ENCODE measurements at places on chromosomes 16 and 17. TPM values are rescaled to one million over a fixed set of nuclear protein-coding genes. Genes with fewer than 3 reads are reported as not detected.
A peak's percentile ranks its signal among the peaks of the same experiment; 100 is the strongest.

GRCh38 chr16:5523829-5524228 lies 426.2 kb upstream of the EEF2KMT start:
- DNase-seq: no peak

DNA sequence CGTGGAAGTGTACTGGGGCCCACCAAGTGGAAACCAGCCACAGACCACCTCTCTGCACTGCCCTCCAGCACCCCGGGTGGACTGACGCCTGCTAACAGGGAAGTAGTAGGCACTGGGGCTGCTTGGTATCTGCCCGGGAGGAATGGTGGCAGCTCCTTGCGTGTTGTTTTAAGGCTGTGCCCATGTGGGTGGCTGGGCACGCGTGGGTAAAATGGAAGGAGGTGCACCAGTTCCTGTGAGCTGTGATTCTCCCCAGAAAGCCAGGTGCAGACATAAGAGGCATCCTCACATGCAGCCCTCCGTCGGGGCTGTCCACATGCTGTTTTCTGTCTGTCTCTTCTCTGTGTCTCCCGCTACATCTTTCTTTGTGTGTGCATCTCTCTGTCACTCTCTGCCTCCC lies 122.3 kb downstream of the ENGASE start:
- no peak for DNase-seq

DNAJC7 gene
- 124 TPM for total RNA-seq

TMEM114 gene
- total RNA-seq: not detected

TPSG1 gene
- not detected for total RNA-seq

GRCh38 chr16:70160821-70161220 lies 12.8 kb upstream of the CLEC18C start:
- no peak for DNase-seq

DNA sequence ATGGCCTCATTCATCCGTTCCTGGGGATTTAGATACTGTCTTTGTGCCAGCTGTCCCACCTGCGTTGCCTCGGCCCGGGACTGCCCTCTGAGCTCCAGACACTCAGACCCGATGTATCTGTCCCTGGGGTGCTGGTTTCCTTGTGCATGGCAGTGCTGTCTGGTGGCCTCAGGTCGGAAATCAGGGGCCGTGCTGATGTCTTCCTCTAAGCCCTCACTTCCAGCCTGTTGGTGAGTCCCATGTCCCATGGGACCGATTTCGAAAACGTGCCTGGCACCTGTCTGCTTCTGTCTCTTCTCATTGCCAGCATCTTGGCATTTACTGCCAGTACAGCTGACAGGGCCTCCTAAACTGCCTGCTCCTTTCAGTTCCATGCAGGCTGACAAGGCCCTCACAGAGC lies 22.1 kb downstream of the NT5M start:
- no peak for DNase-seq

- DNase-seq: no peak
These were observed 527.2 kb downstream of the TMEM114 start for GRCh38 chr16:8063159-8063558.

FGF11 gene
- 11.0 TPM for total RNA-seq

TRIM72 gene
- total RNA-seq: 0.46 TPM

DNA sequence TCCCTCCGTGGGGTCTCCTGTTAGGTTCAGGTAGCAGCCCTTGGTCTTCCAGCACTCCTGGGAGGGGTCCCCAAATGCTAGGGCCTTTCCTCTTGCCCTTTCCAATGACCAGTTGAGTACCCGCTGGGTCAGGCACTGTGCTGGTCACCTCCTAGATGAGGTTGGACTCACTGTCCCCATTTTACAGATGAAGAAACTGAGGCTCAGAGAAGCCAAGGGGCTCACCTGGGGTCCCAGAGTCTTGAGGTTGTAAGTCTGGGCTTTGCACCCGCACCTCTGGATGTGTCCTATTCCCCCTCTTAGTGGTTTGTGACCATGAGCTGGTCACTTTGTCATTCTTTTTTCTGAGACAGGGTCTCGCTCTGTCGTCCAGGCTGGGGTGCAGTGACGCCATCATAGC lies 1.4 kb upstream of the CASKIN1 start:
- no peak for DNase-seq

- DNase-seq: no peak
These were observed 5.2 kb upstream of the RNF135 start for GRCh38 chr17:30965686-30966085.

DNA sequence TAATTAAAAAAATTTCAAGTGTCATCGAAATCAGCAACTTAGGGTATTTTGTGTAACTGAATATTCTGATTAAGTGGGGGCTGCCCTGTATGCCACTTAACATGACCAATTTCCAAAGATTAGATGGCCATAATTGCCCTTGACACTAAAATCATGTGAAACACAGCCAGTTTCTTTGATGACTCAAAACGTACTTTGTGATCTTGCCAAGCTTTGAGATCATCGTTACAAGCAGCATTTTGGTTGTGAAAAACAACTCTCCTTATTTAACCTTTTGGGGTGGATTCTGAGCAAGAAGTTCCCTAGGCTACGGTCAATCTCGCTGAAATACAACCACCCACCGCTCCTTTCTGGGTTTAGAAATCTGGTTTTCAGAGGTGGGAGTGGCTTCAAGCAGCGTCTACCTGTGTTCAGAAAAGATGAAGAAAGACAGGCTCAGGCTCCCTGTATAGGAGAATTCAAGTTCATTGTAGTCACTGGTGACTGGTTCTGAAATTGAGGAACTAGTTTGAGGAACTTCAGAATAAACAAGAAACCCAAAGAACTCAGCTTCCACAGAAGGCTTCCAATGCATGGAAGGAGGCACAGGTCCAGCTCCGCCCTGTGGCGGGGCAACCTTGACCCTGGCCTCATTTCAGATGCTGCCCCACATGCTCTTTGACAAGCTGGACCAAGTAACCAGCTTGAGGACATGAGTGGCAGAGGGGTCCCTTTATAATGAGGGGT lies 9.4 kb downstream of the MAP3K14 start:
- DNase-seq: peak; percentile 77

GRCh38 chr17:39629898-39630297 lies 3.1 kb downstream of the PPP1R1B start:
- no peak for DNase-seq

DNA sequence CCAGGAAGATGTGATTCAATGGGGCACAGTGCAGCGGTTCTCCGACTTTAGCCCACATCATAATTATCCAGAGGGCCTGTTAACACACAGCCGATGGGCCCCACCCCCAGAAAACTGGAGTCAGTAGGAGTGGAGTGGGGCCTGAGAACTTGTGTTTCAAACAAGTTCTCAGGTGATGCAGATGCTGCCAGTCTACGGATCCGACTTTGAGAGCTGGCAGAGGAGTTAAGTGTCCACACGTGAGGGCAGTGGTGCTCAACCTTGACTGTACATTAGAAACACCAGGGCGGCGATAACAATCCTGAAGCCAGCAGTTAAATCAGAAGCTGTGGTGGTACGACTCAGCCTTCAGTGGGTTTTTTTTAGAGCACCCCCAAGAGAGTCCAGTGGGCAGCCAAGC lies 75.0 kb downstream of the GPRC5B start:
- no peak for DNase-seq

DNA sequence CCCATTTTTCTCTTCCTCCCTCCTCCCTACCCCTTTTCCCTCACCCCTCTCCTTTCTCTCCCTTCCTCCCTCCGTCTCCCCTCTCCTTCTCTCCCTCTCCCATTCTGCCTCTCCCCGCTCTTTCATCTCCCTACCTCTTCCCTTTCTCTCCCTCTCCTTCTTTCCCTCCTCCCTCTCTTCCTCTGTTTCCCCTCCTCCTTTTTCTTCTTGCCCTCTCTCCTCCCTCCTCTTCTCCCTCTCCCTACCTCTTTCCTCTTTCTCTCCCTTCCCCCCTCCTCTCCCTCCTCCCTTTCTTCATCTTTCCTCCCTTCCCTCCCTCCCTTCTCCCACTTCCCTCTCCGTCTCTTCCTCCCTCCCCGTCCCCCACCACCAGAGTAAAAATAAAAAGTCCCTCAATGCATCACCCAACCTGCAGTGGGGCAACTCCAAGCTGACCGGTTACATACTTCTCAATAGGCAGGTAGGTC lies 10.4 kb downstream of the CHD9NB start:
- no peak for DNase-seq

DNA sequence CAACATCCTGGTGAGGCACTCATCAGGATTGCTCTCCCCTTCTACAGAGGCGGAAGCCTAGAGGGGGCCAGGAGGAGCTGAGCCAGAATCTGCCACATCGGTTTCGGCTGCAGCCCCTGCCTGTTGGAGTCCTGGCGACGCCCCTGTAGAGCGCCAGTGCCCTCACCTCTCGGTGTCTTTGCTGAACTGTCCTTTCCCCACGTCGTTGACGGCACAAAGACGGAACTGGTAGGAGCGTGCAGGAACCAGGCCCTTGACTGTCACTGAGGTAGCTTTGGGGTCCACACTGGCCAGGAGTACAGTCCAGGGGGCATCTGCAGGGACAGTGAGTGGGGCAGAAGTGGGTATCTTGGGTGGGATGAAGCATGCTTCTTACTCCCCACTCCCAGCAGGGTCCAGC lies 110.3 kb upstream of the CDC42EP4 start:
- no peak for DNase-seq

FBXO31 gene
- 32.4 TPM for total RNA-seq

GRIN2A gene
- total RNA-seq: not detected

DNA sequence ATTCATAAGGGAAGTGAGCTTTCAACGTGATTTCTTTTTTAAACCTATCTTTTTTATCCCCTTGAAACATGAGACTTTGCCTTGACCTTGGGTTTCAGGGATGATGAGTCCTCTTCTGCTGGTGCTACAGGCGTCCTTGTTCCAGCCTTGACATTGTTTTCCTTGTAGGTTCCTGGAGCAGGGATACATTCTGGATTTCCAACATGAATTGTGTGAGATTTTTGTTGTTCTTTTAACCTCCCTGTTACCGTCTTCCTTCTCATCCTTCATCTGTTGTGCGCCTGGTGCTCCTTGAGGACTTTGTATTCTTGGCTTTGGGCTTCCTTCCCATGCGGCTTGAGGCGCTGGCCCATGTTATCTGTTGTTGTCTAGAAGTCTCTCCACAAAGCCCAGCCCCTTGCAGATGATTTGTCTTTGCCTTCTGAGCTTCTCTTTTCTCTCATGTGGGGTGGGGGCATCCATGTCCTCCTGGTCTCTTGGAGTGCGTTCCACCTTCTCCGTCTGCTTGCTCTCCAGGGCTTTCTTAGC lies 283.6 kb downstream of the SNX29 start:
- no peak for DNase-seq

KRT39 gene
- total RNA-seq: not detected

GRCh38 chr17:10022416-10022815 lies 117.3 kb upstream of the RCVRN start:
- DNase-seq: no peak

GRCh38 chr16:73040136-73040535 lies 7.8 kb downstream of the ZFHX3 start:
- DNase-seq: no peak

- no peak for DNase-seq
These were observed 16.0 kb upstream of the ZNF689 start for GRCh38 chr16:30626236-30626635.

OTOP3 gene
- total RNA-seq: not detected

GRCh38 chr17:66775881-66776400 lies 59.0 kb upstream of the CACNG5 start:
- DNase-seq: peak; percentile 40
